ENCODE measurements at places on chromosomes 3 and 15.

- no peak for DNase-seq
Observed at GRCh38 chr3:16504242-16504641, 9.3 kb downstream of the RFTN1 start.

DNA sequence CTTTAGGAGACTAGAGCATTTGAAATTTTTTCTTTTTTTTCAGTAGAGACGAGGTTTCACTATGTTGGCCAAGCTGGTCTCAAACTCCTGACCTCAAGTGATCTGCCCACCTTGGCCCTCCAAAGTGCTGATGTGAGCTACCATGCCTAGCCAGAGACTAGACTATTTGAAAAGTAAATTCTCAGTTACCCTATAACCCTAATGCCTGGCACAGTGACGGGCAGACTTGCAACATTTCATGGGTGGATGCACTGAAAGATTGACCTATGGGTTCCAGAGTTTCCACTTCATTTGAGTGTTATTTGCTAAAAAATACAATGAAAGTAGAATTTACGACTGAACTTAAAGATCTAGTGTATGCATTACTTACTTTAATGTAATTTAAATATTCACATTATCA lies 45.7 kb upstream of the LIPC start:
- DNase-seq: no peak

DNA sequence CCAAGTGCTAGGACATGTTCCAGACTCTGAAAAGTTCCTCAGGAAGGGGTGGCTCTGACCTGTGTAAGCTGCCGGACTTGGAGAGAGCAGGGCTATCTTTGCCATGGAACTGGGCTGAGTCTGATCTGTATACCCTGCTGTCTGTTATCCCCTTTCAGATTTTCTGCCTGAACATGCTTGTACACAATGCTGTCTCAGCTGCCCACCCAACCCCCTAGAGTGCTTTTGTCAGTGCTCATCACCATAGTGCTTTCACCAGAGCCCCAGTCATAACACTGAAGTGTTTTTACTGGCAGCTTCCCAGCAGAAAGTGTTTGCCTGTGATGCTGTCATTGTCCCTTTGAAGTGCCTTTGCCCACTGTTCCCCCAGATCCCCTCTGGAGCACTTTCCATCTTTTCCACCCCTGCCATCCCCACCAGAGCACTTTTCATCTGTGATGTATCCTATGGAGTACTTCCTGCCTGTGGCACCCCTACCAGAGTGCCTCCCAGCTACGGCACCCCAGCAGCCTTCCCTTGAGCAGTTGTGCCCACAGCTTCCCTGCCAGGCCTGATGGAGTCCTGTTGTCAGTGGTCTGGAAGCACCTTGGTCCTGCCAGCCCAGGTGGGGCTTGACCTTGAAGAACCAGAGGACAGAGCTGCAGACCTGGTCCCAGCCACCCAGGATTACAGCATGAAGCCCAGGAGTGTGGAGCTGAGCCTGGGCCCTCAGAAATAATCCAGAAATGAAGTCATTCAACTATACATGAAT lies 397.7 kb downstream of the DIPK2A start:
- DNase-seq: no peak

DNA sequence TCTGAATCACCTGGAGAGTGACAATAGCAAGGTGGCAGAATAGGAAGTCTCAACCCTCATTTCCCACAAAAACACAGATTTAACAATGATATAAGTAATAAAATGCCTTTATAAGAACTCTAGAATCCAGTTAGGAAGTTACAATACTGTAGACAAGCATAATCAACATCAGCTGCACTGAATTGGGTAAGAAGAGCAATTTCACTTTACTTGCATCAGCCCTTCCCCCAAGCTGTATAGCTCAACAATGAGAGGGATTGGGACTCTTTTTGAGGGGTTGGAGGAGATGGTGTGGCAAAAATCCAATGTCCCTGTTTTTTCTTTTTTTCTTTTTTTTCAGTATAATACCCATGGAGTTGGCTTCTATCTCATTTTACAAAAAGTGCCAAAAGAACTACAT lies 63.1 kb downstream of the SERP1 start:
- DNase-seq: no peak

- DNase-seq: no peak
Observed at GRCh38 chr3:48112813-48113212, 75.4 kb downstream of the CDC25A start.

GRCh38 chr3:71726146-71726545 lies 944 bp upstream of the EIF4E3 start:
- DNase-seq: no peak
